Activated naive CD4-positive, alpha-beta T cell treated with anti-CD3 and anti-CD28 coated beads, Interleukin-2, amount 50 U/mL, for 16 hours (primary cell): ENCODE measurements at places on chromosomes 3 and 15.

DNA sequence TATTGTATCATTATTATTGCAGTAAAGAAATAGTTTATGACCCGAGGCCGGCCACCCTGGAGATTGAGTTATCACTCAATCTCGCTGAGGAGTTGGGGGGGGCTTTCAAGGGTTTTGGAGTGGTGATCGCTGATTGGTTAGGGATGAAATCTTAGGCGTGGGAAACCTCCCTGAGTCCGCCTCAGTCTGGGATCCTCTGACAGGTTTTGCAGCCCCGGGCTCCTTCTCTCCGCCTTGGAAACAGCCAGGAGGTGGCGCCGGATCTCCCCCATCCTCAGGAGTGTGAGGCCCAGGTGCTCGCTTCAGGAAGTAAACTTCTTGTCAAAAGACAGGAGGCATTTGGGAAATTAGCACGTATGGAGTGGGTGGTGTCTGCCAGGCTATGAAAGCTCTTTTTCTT lies 41.1 kb upstream of the SEC61A1 start:
- DNase-seq: no peak

DNA sequence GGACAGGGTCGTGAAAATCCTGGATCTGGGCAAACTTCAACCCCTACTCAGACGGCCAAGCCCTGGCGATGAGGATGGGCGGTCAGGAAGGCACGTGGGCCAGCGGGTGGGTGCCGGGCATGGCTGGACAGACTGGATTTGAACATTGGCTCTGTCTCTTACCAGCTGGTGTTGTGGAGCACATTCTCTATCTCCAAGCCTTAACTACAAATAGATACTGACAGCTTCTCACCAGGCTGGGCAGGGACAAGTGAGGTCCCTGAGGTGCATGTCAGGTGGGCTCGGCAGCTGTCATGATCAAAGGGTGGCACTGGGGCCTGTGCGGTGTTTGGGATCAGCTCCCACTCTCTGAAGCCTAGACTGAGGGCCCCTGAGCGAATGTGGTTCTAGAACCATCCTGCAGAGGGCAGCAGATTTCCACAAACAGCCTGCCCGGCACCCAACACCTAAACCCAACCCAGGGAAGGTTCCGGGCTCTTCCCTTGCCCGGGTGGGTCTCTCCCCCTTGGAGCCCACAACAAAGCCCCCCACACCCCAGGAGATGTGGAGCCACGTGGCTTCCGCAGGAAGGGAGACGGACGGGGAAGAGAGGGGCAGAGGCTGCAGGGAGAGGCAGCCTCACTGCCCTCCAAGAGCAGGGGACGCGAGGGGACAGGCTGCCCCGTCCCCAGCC lies 58.4 kb downstream of the RGMA start:
- peak; percentile 62 for DNase-seq

DNA sequence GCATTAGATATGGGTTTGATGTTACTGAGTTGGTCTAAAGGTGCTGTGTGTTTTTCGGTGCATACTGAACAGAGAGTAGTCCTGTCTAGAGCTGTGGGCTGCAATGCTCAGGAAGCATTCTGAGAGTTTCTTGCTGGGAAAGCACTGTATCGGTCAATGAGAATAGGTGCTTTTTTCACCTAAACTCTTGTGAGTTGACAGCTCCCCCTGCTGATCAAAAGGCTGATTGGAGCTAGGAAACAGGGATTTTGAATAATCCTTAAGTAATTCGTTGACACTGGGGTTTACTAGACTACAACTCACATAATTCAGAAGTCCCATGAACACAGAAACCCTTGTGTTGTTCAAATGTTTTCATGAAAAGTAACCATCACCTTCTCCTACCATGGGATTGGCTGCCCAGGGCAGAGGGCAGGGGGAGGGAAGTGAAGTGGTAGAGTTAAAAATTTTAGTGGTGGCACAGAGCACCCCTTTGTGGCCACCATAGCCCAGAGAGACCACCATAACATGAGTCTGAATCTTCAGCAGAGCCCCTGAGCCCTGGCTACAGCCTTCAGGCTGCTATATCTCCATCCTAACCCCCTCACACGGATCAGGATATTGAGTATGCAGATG lies 13.0 kb upstream of the MANF start:
- peak; percentile 56 for DNase-seq

- no peak for DNase-seq
These were observed 54.5 kb downstream of the NEK11 start for GRCh38 chr3:131081224-131081623.

DNA sequence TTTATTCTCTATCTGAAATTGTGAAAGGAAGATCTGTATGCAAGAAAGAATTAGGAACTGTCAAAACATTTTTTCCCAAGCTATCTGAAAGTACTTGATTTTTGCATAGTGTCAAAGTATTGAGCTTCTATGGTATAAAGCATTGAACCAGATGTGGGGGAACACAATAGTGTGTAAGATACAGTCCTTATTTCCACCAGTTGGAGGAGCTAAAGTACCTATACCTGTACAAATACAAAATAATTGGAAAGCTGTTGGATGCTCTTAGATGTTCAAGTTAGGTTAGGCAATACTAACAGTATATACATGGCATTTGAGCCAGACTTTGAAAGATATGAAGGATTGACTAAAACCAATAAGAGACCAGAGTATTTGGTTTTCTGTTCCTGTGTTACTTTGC lies 148.4 kb downstream of the B3GALNT1 start:
- DNase-seq: no peak

- DNase-seq: no peak
These were observed 36.0 kb downstream of the MNS1 start for GRCh38 chr15:56428821-56429458.

GRCh38 chr3:188470508-188471130 lies 316.7 kb downstream of the LPP start:
- no peak for DNase-seq

- DNase-seq: no peak
These were observed 19.4 kb upstream of the SLC41A3 start for GRCh38 chr3:126103121-126104027.

GRCh38 chr3:101166150-101166549 lies 154.2 kb downstream of the IMPG2 start:
- DNase-seq: no peak

- DNase-seq: no peak
These were observed 1.7 kb upstream of the CD47 start for GRCh38 chr3:108092501-108092900.

DNA sequence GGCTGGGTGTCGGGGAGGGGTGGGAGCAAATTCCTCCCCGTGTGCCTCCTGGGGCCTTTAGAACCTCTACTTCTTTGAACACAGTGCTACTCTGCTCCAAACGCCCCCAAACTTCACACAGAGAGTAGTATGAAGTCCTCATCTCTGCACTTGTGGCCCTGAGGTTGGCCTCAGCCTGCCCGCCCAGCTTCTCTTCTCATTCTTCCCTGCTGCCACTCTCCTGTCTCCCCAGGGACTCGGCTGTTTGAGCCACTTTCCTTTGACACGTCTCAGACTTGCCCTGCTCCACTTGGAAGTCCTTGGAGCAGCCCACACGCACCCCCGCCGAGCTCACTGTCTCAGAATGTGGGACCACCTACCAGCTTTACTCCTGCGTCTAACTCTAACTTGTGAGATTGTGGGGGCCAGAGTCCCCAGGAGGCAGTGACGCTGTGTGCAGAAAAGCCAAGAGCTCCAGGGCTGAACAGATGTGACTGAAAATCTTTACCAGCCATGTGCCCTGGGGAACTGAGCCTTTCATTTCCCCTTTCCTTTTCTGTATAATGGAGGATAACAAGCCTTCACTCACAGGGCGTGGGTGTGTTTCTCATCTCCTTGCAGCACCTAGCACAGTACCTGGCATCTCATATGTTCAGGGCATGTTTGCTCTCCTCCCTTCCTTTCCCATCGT lies 233.6 kb upstream of the CTDSPL start:
- DNase-seq: no peak

- no peak for DNase-seq
These were observed 51.6 kb downstream of the ATG7 start for GRCh38 chr3:11323813-11324212.

- no peak for DNase-seq
These were observed 52.4 kb downstream of the ILDR1 start for GRCh38 chr3:121969631-121970030.

DNA sequence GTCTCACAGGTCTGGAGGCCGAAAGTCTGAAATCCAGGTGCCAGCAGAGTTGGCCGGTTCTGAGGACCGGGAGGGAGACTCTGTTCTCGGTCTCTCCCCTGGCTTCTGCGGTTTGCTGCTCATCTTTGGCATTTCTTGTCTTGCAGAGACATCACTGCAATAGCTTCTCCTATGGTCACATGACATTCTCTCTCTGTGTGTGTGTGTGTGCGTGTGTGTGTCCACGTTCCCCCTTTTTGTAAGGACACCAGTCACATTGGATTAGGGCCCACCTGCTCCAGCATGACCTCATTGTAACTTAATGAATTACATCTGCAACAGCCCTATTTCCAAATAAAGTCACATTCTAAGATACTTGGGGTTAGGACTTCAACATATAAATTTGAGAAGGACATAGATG lies 12.4 kb upstream of the ATP10A start:
- no peak for DNase-seq

- no peak for DNase-seq
These were observed 58.6 kb downstream of the CACNA2D3 start for GRCh38 chr3:54180921-54181320.

- DNase-seq: no peak
These were observed 34.4 kb downstream of the RPL39L start for GRCh38 chr3:187104933-187105332.

- DNase-seq: no peak
These were observed 114.9 kb downstream of the MCTP2 start for GRCh38 chr15:94346282-94346681.

- DNase-seq: no peak
These were observed 43.4 kb downstream of the PXYLP1 start for GRCh38 chr3:141275032-141275422.

DNA sequence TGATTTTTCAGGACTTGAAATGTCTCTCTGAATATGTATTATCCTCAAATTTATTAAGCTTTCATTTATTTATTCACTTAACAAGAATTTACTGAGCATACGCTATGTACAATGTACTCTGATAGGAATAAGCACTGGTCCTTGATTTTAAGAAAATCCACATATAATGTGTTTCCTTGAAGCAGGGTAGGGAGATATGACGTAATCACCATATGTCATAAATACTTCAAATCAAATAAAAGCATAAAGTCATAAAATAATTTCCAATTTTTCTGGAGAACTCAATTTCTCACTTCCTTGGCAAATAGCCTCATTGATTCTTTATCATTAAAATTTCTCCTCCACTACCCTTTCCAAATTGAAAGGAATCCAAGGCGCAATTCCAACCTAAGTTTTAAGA lies 177.8 kb upstream of the GAP43 start:
- DNase-seq: no peak

DNA sequence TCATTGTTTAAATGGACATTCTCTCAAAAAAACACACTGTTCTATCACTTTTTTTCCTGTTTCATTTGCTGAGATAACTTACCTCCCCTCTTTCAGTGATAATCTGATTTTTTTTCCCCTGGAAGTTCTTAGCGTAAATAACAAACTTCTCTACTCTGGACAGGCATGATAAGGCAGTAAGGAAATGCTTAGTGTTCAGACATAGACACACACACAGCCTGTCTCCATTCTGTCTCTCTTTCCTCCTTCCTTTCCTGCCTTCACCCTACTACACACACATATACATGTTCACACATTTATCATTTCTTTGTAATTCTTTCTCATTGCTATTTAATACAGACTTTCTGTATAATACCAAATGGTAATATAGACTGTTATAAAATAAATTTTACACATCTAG lies 470.8 kb upstream of the ROBO1 start:
- no peak for DNase-seq

- DNase-seq: no peak
These were observed 36.2 kb downstream of the TOPAZ1 start for GRCh38 chr3:44277925-44278324.

GRCh38 chr15:73240866-73241499 lies 127.8 kb downstream of the HCN4 start:
- DNase-seq: peak; percentile 72

- DNase-seq: no peak
These were observed 27.4 kb upstream of the ARL14 start for GRCh38 chr3:160649596-160649995.

- DNase-seq: no peak
These were observed 33.2 kb downstream of the BMF start for GRCh38 chr15:40075298-40076044.

GRCh38 chr3:42826141-42826540 lies 16.9 kb downstream of the ACKR2 start:
- no peak for DNase-seq

GRCh38 chr3:141764986-141765385 lies 1.8 kb downstream of the GRK7 start:
- DNase-seq: no peak

GRCh38 chr3:148759430-148759829 lies 61.7 kb downstream of the AGTR1 start:
- DNase-seq: no peak

GRCh38 chr3:27610800-27611525 lies 111.2 kb downstream of the EOMES start:
- DNase-seq: no peak

GRCh38 chr3:129563850-129564535 lies 21.0 kb downstream of the H1-8 start:
- no peak for DNase-seq

DNA sequence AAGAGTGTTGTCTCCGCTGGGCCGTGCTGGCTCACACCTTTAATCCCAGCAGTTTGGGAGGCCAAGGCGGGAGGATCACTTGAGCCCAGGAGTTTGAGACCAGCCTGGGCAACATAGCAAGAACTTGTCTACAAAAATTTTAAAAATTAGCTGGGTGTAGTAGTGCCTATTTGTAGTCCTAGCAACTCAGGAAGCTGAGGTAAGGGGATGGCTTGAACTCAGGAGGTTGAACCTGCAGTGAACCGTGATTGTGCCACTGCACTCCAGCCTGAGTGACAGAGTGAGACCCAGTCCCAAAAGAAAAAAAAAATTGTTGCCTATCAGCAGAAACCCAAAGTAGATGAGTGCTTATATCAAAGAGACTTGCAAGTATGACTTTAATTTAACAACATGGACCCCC lies 12.7 kb upstream of the AKAP13 start:
- DNase-seq: no peak

DNA sequence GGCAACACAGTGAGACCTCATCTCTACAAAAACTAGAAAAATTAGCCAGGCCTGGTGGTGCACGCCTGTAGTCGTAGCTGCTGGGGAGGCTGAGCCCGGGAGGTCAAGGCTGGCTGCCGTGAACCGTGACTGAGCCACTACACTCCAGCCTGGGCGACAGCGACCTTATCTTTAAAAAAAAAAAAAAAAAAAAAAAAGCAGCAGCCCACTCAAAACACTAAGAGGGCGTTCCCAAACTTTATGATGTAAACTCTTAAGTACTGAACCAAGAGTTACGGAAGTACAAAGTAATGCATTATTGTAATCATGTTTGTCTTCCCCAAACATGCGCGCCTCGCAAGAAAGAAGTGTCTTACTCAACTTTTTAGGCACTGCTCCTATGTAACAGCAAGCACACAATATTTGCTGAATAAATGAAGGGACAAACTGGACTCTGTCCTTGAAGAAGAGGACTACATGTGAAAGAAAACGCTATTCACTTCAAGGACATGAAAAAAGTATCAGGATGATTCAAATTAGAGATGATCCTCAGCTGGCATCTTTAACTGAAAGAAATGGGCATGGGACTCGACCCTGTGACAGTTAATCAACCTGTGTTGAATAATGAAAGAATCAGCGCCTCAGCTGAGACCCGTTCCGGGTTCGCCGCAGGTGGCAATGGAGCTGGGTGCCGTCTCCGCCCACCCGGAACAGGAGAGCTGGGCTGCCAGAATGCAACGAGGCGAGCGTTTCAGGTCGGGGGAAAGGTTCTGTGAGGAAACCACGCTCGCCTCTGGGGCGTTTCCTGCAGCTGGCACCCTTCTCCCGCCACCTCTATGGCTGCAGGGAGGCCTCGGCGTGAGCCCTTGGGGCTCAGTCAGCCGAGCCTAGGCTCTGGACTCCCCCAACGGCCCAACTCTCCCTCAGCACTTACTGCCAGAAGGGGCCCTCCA lies 718 bp downstream of the SPG11 start:
- DNase-seq: peak; percentile 84
